ENCODE measurements at places on chromosomes 6 and 20.

DNA sequence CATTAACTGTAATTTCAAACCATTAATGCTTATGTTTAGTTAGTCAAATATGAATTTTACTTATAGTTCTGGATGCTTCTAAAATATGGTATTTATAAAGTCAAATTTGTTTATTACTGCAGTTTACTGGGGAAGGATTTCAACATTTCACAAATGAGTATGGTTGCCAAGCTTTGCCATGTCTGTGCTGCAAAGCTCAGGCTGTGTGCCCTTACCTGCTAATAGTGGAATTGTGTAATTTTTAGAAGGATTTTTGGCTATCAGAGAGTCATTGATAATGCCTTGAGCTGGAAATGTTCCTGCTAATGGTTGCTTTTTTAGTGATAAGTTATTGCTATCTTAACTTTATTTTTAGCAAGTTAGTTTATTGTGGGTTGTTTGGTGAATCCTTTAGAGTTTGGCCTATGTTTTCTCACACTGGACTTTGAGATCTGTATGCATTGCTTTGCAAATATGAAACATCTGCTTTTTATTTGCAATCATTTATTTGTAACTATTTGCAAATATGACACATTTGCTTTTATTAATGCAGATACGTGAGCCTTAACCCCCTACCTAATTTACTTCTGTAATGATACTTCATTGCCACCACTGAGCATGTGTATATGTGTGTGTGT lies 105.8 kb downstream of the CD109 start:
- no peak for DNase-seq

GRCh38 chr6:10723567-10723881 lies 654 bp downstream of the TMEM14C start:
- no peak for DNase-seq

GRCh38 chr6:125717120-125717731 lies 32.2 kb upstream of the HEY2 start:
- DNase-seq: no peak

GRCh38 chr20:39066471-39067242 lies 104.5 kb downstream of the DHX35 start:
- no peak for DNase-seq

DNA sequence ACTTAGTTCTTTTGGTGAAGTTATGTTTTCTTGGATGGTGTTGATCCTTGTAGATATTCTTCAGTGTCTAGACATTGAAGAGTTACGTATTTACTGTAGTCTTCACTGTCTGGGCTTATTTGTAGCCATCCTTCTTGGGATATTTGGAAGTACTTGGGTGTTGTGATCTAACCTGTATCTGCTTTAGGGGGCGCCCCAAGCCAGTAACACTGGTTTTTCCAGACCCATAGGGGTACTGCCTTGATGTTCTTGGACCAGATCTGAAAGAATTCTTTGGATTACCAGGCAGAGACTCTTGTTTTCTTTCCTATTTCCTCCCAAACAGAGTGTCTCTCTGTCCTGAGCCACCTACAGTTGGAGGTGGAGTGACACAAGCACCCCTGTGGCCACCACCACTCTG lies 309.1 kb upstream of the IMPG1 start:
- DNase-seq: no peak

DNA sequence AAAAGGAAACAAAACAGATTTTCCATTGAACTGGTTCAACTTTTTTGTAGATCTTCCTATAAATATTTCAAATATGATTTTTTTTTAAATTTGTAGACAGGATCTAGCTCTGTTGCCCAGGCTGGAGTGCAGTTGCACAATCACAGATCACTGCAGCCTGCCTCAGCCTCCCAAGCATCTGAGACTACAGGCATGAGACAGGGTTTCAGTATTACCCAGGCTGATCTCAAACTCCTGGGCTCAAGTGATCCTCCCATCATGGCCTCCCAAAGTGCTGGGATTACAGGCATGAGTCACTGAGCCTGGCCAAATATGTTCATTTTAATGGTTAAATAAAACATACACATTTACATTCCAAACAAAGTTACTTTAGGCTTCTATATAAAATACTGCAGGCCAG lies 33.6 kb downstream of the SAMHD1 start:
- DNase-seq: no peak

Measured in DMS79 (cell line).